Dermis lymphatic vessel endothelial cell (primary cell): ENCODE measurements at places on chromosomes 3 and 15. TPM values are rescaled to one million over a fixed set of nuclear protein-coding genes. Genes with fewer than 3 reads are reported as not detected.

The EDEM1 gene
- total RNA-seq, result 18.9 and 23.6 TPM in 2 replicates

The KLHL40 gene
- total RNA-seq, result not detected in 2 replicates

The NTRK3 gene
- total RNA-seq, result not detected in 2 replicates

The DBR1 gene
- 14.2 and 18.5 TPM in 2 replicates for total RNA-seq

The SLC51A gene
- not detected in 2 replicates for total RNA-seq

The CHRFAM7A gene
- total RNA-seq, result 0.60 and 1.6 TPM in 2 replicates

The ASB14 gene
- not detected in 2 replicates for total RNA-seq

The POLR2M gene
- total RNA-seq, result 85.0 and 265 TPM in 2 replicates

The SLC25A20 gene
- 25.3 and 27.3 TPM in 2 replicates for total RNA-seq

The CHST2 gene
- total RNA-seq, result 2.3 TPM in 2 replicates

The TRPM7 gene
- 27.5 and 30.7 TPM in 2 replicates for total RNA-seq

The GMNC gene
- total RNA-seq, result not detected in 2 replicates

The CCDC39 gene
- total RNA-seq, result under 0.01 TPM in 1 of 2 replicates, not detected in the other

The ATRIP gene
- total RNA-seq, result 3.9 and 5.3 TPM in 2 replicates

The RBP2 gene
- total RNA-seq, result not detected in 2 replicates
